DMS153 (cell line): ENCODE measurements at places on chromosomes 2 and 18.

DNA sequence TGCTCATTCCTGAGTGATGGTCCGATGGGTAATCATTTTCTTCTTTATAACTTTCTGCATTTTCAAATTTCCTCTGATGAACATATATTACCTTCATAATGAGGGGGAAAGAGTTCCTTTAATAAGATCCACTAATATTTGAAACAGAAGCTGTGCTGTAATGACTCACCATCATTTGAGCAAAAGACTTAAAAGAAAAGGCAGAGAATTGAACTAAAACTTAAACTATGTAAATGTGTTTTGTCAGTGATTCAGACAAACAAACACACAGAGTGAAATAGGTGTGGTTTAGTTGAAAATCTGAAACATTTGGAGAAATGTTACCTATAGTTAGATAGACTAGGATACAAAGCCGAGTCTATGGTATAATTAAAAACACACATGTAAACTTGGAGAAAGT lies 209.6 kb downstream of the STK39 start:
- DNase-seq = no peak

DNA sequence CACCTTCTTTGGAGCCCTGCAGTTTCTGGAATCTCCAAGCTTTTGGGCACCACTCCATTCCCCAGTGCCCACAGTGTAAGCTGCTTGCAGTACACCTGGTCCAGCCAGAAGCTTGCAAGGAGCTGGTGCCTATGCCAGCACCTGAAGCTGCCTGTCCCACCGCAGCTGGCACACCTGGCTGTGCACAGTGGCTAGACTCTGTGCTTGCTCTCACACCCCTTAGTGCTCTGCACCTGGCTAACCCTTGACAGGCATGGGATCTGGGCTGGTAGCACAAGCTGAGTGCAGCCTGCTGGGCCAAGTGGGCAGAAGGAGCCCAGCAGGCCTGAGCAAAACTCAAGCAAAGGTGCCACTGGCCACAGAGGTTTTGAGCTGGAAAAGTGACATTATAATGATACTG lies 183.8 kb upstream of the MC4R start:
- no peak for DNase-seq

DNA sequence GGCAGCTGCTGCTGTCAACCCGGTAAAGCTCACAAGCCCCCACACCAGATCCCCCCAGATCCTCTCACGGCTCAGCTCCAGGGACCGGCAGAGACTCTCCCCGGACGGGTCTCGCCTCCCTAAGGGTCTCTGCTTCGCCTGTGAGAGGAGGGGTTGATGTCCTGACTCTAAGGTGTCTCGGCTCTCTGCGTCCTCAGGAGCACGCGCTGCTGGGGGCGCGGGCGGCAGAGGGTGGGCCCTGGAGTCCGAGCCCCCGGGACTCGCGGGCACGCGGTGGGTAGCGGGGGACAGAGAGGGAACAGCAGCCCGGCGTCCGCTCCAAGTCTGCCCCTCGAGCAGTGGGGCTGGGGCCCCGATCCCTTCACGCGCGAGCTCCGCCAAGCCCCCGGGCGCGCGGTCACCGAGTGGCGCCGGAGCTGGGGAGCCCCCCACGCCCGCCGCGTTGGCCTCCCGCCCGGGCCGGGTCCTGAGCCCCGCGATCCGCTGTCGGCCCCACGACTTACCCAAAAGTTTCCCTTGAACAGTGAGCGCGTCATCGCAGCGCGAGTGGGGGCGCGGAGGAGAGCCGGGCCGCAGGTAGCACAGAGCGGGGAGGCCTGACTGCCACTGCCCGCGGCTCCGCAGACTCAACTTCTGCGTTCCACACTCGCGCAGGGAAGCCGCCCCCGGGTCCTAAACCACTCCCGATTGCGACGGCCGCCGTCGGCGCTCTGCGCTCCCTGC lies at the start of gene PSTPIP2:
Gene PSTPIP2 (minus strand): TSS at position 608 of the 723 bp plus-strand sequence. CDS start 72 bp downstream, at position 536.
- no peak for DNase-seq

DNA sequence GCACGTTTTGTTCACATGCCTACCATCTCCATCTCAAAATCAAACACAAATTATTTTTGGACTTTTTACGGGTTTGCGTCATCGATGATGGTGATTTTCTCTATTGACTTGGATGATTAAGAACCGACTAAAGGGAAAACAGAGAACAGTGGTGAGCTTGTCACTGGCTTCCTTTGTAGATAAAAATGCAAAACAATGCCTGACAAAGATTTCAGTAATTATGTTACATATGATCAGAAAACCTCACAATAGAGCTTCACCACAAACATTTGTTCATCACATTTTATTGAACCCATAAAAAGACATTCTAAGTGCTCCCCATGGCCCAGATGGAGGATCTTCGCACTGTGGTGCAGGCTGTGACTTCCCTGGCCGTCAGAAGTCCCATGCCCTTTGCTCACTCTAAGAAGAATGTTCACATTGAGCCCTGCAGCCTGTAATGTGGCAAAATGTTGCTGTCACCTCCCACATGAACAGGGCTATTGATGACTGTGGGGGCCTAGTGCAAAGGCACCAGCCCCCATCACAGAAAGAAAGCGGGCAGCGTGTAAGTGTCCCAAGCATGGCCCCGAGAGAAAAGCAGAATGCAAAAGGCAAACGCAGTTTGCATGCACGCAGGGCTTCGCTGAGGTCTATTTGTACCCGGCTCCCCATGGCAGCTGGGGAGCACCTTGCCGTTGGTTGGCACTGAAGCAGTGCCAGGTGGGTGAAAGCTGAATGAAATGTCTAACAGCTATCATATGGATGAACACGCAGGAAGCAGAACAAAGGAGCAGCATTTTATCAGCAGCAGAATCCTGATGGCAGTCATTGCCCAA lies 60.6 kb downstream of the BCL2 start:
- peak; percentile 89 for DNase-seq

DNA sequence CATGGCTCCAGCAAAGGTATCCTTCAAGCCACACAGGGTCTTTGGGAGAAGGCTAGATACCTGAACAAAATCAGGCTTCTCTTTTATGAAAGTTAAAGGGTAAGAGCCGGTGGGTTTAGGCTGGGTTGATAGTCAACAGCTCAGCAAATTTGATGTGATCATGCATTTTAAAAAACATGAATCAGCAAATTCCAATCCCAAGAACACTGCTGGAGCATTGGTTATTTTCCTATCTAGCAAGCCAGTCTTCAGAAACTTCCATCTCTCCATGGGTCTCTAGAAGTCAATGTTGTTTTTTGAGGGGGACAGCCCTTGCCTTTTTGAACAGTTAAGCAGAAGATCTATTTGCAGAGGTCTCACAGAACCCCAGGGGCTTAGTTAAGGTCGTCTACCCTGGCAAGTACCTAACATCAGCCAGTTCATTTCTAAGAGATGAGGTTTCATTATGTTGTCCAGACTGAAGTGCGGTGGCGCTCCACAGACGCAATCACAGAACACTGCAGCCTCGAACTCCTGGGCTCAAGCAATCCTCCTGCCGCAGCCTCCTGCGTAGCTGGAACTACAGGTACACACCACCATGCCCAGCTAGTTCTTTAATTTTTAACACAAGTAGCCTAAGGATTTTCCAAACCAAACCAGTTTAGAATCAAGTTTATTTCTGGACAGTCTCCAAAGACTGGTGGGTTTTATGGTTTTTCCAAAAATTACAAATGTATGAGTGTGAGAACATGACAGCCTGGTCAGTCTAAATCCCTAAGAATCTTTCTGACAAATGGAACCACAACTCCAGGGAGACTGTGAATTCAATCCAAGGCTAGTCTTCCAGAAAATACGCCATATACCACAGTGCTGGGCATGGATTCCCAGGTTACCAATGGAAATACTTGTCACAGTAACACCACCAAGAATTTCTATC lies 4.1 kb upstream of the ZCCHC2 start:
- no peak for DNase-seq

- DNase-seq = no peak
Measured at GRCh38 chr2:235463893-235464292, 29.9 kb upstream of the AGAP1 start.

- no peak for DNase-seq
Measured at GRCh38 chr2:20424300-20425290, 22.3 kb upstream of the RHOB start.

DNA sequence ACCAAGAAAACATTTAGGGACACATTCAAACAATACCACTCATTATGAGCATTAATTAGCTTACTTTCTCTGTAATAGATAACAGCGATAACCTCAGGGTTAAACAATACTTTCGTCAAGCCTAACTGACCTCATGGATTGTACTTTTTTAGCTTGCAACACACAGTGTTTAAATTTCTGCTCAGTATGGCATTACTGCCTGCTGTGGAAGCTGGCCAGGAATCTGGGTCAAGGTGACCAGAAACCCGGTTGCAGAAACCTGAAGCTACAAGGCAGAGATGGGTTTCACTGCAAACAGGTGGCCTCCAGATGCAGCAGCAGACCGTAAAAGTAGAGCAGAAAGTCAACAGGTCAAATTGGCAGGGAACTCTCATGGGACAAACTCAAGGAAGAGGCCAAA lies 123.8 kb upstream of the FHL2 start:
- DNase-seq = no peak
